Substantia nigra (tissue), 51 donors: ENCODE measurements at places on chromosomes 11 and 22.
A peak's percentile ranks its signal among the peaks of the same experiment; 100 is the strongest.

GRCh38 chr22:45006964-45007390 is 2.8 kb downstream of the PHF21B start:
- peak; percentile 18 for DNase-seq

- DNase-seq: no peak
These were observed 104.7 kb upstream of the RRM1 start for GRCh38 chr11:3989921-3990290.

GRCh38 chr11:36312611-36313472 is 16.8 kb downstream of the PRR5L start:
- DNase-seq: no peak

- no peak for DNase-seq
These were observed 108.5 kb downstream of the TP53I11 start for GRCh38 chr11:44842220-44842619.

GRCh38 chr22:44355716-44356070 is 42.9 kb upstream of the SHISAL1 start:
- DNase-seq: no peak

DNA sequence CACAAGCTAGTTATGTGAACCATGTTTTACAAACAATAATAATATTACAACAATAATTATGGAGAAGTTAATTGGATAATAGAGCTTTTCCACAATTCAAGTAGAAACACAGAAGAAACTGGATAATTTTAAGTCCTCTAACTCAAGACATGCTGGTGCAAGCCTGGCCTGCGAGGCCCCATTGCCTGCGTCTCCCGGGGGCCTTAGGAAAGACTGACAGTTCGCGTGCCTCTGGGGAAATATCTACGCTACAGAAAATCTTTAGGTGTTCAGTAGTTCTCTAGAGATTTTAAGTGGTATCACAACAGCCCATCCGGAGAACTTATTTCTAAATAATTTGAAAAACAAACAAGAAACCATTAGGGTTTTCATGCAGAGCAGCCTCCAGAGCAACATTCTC is 23.2 kb downstream of the GAL start:
- no peak for DNase-seq

- DNase-seq: no peak
These were observed 43.2 kb downstream of the CD82 start for GRCh38 chr11:44608651-44608990.

DNA sequence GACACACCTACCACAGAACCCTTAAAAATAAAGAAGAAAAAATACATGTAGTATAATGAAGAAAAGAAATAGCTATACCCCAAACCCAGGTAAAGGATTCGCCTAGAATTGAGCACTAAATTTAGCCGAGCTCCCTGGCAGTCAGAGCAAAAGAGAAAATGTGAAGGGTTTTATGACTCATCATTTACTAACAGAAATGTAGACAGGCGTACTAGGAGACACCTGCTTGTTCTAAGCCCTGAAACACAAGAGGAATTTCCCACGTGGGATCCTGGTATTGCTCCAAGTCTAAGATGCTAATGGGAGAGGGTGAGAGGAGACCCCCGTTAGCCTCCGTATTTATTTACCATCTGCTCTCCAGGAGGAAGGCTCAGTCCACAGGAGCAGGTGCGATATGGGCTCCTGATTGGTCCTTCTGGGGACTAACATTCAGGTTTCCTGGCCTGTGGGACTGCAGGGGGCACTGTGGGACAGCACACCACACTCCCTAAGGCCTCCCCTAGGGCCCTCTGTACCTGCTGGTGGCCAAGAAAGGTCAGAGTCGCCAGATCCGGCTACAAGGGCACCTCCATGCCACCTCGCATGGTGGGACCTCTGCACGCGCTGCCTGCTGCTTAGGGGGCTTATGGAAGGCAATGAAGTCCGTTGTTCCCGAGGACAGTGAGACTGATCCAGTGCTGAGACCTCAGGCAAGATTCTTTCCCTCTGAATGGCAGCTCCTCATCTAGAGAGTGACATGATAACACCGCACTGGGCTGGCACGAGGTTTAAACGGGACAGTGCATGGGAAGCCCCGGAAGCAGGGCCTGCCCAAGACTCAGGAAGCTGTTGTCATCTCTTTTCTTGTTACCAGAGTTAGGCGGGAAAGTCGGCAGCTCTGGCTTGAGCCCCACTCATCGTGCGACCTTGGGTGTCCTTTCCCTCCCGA is 25.8 kb downstream of the KCNC1 start:
- no peak for DNase-seq

GRCh38 chr11:69299023-69299461 is 5.1 kb downstream of the MYEOV start:
- no peak for DNase-seq

GRCh38 chr22:25085930-25086901 is 113.4 kb upstream of the CRYBB3 start:
- DNase-seq: no peak

- no peak for DNase-seq
These were observed 17.7 kb downstream of the PHLDB1 start for GRCh38 chr11:118625036-118625690.

GRCh38 chr11:108511851-108512474 is 13.8 kb upstream of the POGLUT3 start:
- DNase-seq: no peak

DNA sequence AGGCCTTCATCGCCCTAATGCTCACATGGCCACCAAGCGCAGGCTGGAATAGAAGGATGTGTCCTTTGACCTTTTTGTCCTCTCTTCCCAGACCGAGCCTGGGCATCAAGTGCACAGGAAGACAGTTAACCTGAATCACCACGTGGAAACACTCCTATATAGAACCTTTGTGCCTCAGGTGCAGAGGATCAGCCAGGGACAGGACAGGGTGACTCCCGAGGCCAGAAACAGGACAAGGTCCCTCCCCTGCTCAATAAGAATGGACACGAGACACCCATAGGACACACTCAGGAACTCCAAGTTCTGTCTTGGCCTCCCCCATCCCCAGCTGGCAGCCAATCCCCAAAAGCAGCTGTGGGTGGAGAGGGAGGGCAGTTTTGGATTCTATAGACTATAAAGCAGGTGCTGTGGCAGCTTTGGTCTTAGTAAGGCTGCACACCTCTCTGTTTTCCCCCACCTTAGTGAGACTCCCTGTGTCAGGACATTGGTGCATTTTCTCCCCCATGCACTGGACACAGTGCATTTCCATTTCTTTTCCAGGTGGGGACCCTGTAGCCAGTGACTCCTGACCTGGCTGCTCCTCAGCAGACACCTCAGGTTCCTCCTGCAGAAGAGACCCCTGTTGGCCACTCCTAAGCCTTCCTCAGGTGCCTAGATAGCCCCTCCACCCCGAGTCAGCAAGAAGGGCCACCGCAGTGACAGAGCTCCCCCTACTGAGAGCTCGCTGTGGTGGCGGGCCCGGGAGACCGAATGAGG is 43.6 kb upstream of the POU2AF1 start:
- no peak for DNase-seq

DNA sequence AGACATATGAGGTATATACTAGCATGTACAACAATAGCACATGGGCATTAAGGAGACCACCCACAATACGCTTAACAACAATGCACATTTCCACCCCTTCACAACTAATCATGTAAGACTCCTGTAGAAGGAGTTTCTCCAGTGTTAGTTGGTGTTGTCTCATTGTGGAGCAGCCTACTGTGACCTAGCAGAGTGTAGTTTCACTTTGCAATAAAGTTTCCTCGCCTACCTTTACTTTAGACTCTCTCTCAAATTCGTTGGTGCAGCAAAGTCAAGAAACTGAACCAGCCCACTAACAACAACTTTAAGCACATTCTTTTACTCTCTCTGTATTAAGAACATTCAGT is 863.6 kb downstream of the FAM181B start:
- no peak for DNase-seq

DNA sequence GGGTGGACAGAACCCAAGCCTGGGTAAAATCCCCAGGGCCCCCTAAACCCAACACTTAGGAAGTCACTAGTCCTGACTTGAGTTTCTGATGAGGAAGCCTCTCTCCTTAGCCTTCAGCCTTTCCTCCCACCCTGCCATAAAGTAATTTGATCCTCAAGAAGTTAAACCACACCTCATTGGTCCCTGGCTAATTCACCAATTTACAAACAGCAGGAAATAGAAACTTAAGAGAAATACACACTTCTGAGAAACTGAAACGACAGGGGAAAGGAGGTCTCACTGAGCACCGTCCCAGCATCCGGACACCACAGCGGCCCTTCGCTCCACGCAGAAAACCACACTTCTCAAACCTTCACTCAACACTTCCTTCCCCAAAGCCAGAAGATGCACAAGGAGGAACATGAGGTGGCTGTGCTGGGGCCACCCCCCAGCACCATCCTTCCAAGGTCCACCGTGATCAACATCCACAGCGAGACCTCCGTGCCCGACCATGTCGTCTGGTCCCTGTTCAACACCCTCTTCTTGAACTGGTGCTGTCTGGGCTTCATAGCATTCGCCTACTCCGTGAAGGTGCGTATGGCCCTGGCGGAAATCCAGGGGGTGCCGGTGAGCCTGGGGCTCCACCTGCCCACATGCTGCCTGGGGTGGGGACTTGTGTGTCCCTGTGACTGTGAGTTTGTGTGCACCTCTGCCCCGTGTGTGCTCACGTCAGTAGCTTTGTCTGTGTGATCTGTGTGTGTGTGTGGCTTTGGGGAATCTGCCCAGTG is at the start of gene IFITM1:
Gene IFITM1, plus strand, starts transcription at position 254 of the 767 bp plus-strand sequence. Its CDS starts 131 bp downstream, at position 385.
- no peak for DNase-seq

GRCh38 chr11:66048547-66049323 is at the start of gene GAL3ST3:
TSS of gene GAL3ST3 (minus strand) at chr11:66049161. CDS start at chr11:66045415, 3,746 bp downstream.
- no peak for DNase-seq

DNA sequence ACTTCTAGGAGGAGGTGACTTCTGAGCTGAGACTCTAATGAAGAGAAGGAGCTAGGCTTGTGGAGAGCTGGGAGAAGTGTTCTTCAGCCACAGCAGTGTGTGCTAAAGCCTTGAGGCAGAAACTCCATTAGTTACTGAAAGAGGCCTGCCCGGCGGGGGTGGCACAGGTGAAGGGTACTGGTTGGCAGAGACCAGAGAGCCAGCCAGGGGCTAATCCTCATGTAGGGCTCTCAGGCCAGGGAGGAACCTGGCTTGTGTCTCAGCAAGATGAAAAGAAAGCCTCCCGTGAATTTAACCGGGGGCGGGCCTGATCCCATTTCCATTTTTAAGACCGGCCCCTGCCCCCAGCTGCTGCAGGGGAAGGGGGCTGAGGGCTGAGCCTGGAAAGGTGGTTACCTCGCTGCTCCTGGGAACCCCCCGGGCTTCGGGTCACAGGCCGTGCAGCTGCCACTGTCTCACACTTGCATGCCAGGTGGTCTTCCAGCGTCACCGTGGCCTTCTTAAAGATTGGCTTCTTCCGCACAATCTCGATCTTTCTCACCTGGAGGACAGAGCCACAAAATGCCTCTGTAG is 15.0 kb downstream of the PDGFB start:
- DNase-seq: no peak

DNA sequence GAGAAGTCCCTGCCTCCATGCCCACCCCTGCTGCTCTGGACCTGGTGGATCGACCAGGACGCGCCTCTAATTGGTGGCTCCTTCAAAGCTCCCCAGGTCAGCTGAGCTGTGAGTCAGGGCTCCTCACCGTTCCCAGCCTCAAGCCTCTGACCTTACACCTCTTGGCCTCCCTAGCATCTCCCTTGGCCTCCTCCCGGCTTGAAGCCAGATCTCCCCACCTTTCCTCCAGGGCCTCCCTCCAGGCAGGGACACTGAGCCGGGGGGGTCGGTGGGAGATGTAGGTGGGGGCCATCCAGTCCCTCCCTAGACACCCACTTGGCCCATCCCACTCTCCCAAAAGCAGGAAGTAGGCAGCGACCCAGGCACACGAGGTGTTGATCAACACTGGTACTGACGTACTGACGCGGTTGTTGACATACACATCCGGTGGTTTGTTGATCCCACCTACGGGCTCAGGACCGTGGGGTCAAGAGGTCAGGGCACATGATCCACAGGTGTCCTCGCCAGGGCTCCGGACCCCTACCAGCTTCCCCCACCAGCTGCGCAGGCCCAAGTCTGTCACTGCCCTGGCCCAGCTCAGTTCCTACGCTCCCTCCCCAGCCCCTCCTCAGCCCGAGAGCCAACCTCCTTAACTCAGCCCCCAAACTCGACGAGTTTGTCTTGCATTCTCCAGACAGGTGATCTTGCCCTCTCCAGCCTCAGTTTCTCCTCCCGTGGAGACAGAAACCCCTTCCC is 802 bp downstream of the ATG2A start:
- DNase-seq: no peak

- peak; percentile 80 for DNase-seq
These were observed 1.0 kb upstream of the PPP6R2 start for GRCh38 chr22:50341977-50342650.

DNA sequence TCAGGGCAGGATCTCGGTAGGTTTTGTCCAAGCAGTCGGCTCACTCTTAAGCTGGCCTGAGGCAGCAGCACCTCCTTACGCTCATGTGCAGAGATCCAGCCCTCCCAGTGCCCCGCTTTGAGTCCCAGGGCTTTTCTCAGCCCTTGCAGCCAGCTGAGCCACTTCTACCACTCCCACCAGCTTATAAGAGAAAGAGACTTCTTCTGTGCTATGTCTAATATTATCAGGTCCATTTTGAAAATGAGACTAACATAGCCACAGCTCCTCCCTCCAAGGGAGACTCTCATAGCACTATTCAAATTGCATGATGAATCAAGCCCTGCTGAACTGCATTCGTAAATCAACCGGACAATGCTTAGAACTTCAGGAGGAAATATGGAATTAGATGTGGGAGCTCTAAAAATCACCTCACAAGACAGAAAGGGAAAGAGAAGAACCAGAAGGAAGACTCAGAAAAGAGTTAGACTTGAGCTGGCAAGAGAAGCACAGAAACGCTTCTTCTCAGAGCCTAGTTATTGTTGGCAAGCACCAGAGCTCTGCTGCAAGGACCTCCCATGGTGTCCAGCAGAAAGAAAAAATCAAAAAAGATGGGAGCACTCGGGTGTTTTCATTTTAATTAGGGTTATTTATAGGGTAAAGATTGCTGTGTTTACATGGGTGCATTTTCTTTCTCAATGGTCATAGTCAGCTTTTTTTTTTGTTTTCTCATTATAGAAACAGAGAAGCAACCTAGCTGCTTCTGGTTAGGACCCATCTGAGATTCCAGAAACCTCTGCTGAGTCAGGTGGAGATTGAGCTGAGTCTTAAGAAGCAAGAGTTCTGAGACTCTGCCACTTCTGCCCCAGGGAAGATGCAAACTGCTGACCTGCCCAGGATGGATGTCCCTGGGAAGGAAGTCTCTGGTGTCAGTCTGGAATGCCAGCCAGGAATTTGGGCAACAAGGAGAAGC is 181.4 kb downstream of the ETS1 start:
- no peak for DNase-seq

DNA sequence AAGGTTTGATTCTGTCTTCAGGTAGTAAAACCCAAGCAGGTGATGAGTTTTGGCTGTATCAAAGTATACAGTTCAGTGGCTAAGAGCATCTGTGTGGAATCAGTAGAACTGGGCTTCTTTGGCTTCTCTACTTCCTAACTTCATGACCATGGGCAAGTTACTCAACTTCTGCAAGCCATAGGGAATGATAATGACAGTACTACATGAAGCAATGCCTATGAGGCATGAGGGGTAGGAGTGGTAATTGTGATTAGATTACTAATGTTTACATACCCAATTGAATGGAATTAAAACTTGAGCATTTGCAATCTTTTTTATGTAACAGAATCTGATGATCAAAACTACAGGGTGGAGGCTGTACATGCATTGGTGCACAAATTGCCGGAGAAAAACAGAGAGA is 164.3 kb downstream of the PGR start:
- no peak for DNase-seq
